ENCODE measurements at places on chromosomes 5 and 9. TPM values are rescaled to one million over a fixed set of nuclear protein-coding genes. Genes with fewer than 3 reads are reported as not detected.

GRCh38 chr9:126565336-126566128, 48.2 kb upstream of the LMX1B start:
- no peak overlapping the region for H3K4me3 ChIP-seq
- no peaks in the 10 kb centered on the region for H3K36me3 ChIP-seq
- DNase-seq, result no peak

GRCh38 chr5:118043531-118043930, 944.8 kb downstream of the DTWD2 start:
- no peaks in the 10 kb centered on the region for H3K4me1 ChIP-seq
- H3K4me3 ChIP-seq, result no peak overlapping the region
- no peak overlapping the region for H3K27ac ChIP-seq
- DNase-seq, result no peak
- H3K27me3 ChIP-seq, result no peaks in the 10 kb centered on the region

- no peaks in the 10 kb centered on the region for H3K36me3 ChIP-seq
- no peak for DNase-seq
- no peak overlapping the region for H3K27ac ChIP-seq
- no peak overlapping the region for H3K4me3 ChIP-seq
- no peaks in the 10 kb centered on the region for H3K4me1 ChIP-seq
These were observed 348.8 kb downstream of the SPATA31D1 start for GRCh38 chr9:82337351-82337750.

GRCh38 chr9:120532475-120532874, 47.5 kb downstream of the CDK5RAP2 start:
- peaks cover 78% of the 10 kb centered on the region for H3K36me3 ChIP-seq
- no peak overlapping the region for H3K4me3 ChIP-seq
- no peaks in the 10 kb centered on the region for H3K27me3 ChIP-seq
- DNase-seq, result no peak
- H3K27ac ChIP-seq, result no peak overlapping the region

- no peaks in the 10 kb centered on the region for H3K4me1 ChIP-seq
- no peaks in the 10 kb centered on the region for H3K36me3 ChIP-seq
- no peak overlapping the region for H3K27ac ChIP-seq
- DNase-seq, result no peak
- H3K4me3 ChIP-seq, result no peak overlapping the region
These were observed 27.8 kb downstream of the DTWD2 start for GRCh38 chr5:118960557-118960956.

GRCh38 chr9:37693260-37693659, 42.5 kb downstream of the FRMPD1 start:
- DNase-seq, result no peak
- no peaks in the 10 kb centered on the region for H3K4me1 ChIP-seq
- H3K36me3 ChIP-seq, result no peaks in the 10 kb centered on the region
- H3K4me3 ChIP-seq, result no peak overlapping the region
- peaks cover 46% of the 10 kb centered on the region for H3K27me3 ChIP-seq
- H3K27ac ChIP-seq, result no peak overlapping the region

RMRP gene
- 1,959 TPM for total RNA-seq

All from activated CD4-positive, alpha-beta T cell treated with anti-CD3 and anti-CD28 coated beads, Interleukin-2, amount 10 ng/mL, durations not matched to agents 7 days and 5 days (primary cell).